ENCODE measurements at places on chromosomes 1 and 21. TPM values are rescaled to one million over a fixed set of nuclear protein-coding genes. Genes with fewer than 3 reads are reported as not detected.

Gene RABGGTB
- polyA plus RNA-seq, result 66.9 TPM

Gene JMJD4
- polyA plus RNA-seq, result 8.7 TPM

Gene SPRR4
- polyA plus RNA-seq, result not detected

Gene DCST2
- polyA plus RNA-seq, result 0.48 TPM

Gene GBP5
- polyA plus RNA-seq, result 1.0 TPM

Gene CR1
- 3.6 TPM for polyA plus RNA-seq

Gene HAPLN2
- 0.24 TPM for polyA plus RNA-seq

Gene KIRREL1
- 41.1 TPM for polyA plus RNA-seq

Gene LRRIQ3
- 1.3 TPM for polyA plus RNA-seq

Gene DFFB
- polyA plus RNA-seq, result 3.1 TPM

Gene AK5
- polyA plus RNA-seq, result 0.13 TPM

Gene CCDC17
- polyA plus RNA-seq, result 0.77 TPM

Gene CA6
- polyA plus RNA-seq, result 0.04 TPM

Gene PDC
- not detected for polyA plus RNA-seq

Gene TTC34
- 0.15 TPM for polyA plus RNA-seq

Gene OR2T11
- polyA plus RNA-seq, result not detected

Gene KRTAP10-5
- polyA plus RNA-seq, result not detected
